ENCODE measurements at places on chromosomes 16 and 17.

DNA sequence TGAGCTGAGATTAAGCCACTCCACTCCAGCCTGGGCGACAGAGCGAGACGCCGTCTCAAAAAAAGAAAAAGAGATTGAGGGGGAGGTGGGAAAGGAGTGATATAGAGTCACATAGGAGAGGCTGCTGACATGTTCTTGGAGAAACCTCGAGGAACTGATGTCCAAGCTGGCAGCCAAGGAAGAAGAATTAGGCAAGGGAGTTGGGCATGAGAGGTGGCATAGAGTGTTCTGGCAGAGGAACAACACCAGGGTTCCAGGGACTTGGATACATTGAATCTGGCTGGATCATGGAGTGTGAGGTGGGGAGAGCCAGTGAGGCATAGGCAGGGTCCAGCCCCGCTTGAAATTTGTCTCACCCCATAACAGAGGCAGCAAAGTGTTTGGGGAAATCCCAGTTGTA, 10.7 kb downstream of the CDH3 start:
- no peak for DNase-seq

DNA sequence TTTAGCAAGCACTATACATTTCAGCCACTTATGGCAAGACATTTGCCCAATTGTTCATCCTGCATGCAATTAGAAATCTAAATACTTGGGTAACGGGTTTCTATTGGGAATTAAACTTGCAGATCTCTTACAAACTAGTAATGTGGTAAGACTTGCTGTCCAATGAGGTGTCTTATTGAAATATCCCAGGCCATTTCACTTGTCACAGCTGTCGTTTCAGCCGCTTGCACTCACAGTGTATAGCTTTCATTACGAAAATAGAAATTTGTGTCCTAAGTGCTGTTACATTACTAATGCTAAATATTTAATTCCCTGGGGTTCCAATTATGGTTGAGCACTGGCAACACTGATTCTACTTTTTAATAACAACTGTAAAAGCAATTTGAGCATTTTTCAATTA, 40.3 kb upstream of the IRX5 start:
- DNase-seq: no peak

DNA sequence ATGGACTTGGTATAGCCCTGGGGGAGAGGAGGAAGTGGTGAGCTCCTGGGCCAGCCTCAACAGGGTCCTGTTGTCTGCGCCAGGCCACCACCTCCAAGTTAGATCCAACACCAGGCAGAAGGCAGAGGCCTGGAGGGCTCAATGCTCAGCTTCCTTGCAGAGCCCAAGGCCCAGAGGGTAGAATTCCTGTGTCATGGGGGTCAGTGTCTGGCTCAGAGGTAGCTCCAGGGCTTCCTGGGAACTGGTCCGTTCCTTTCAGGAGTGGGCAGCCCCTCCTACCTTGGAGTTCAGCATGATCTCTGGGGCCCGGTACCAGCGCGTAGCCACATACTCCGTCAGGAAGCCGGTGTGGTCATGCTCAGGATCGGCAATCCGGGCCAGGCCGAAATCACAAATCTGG, 4.4 kb upstream of the GDPD3 start:
- DNase-seq: no peak

DNA sequence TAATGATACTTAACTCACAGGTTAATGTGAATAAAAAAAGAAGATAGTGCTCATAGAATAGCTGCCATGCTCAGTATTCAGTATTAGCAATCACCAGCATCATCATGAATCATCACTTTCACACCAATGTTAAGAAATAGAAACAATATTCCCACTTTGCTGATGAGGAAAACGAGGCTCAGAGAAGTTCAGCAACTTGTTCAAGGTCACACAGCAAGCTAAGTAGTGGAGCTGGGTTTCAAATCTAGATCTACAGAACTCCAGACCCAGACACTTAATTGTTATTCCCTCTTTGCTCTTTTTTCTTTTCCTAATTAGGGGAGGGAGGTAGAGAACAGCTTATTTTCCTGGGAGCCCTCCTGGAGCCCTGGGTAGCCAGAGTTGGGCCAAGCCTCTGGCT, 22.9 kb downstream of the CLEC19A start:
- no peak for DNase-seq

- no peak for DNase-seq
Observed at GRCh38 chr17:2033153-2033552, 3.2 kb downstream of the DPH1 start.

GRCh38 chr16:31134625-31135534, 647 bp downstream of the PRSS8 start:
- DNase-seq: peak; percentile 31

DNA sequence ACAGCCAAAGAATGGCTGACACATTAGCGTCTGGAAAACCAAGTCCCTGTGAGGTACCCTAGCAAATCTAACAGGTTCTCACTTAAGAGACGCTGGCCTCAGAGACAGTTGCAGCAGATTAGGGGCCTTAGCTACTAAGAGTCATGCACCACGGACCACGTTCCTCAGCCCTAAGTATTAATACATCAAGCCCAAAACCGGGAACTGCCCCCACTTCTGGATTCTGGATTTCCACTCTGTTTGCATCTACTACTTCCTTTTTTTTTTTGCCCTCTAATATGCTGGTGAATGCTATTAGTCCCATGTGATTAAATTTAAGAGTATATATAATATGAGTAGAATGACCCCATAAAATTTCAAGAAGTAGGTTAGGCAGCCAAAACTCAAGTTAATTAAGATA, 775 bp upstream of the TERB1 start:
- no peak for DNase-seq

GRCh38 chr16:10083301-10083700, 98.9 kb downstream of the GRIN2A start:
- DNase-seq: no peak

DNA sequence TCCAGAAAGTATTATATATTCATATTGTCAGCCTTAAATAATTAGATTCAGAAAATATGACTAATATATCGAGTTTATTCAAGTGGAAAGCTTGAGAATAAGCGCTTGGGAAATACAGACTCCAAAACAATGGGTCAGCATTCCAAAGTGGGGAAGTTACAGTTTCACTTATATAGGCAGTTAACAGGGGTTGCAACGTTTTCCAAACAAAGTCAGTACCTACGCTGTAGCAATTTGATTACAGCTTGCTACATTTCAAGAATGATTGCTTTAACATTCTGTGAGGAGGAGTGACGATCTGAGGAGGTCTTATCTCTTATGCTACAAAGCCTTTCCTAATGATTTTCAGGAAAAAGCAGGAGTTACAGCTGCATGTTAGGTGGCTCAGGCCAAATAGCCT, 34.2 kb upstream of the HS3ST3A1 start:
- peak; percentile 27 for DNase-seq

DNA sequence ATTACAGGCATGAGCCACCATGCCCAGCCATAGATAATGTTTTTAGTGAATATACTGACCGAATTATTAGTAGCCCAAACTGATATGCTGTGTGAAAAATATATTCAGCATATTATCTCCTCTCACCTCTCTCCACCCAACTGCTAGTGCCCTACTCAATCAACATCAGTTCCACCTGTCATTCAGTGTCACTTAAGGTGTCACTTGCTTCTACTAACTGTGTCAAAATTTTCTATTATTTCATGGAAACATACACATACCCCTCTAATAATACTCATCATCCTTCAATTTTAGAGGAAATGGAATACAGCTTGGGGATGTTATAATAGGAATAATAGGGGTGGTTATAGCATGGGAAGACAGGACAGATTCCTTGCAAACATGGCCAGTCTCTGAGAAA, 12.6 kb downstream of the EFCAB3 start:
- DNase-seq: no peak

- DNase-seq: no peak
Observed at GRCh38 chr17:28641579-28641978, 3.4 kb downstream of the BLTP2 start.

GRCh38 chr16:27118526-27118925, 51.8 kb downstream of the C16orf82 start:
- DNase-seq: no peak

GRCh38 chr16:89015271-89015859, 38.4 kb upstream of the CBFA2T3 start:
- DNase-seq: no peak

DNA sequence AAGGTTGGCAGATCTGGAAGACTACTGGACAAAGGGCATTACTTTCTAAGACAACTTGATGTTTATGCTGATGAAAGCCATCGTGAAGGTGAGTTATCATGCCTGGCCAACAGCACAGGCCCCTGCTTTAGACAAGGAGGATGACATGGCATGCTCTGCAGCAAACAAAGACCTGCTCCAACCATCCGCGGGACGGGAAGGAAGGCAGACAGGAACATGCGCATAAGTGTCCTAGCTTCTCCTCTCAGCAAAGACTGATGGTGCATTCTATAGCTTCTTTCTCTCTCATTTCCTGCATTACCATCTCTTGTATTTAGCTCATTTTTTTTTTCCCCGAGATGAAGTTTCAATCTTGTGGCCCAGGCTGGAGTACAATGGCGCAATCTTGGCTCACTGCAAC, 5.4 kb downstream of the NPLOC4 start:
- DNase-seq: no peak

GRCh38 chr17:67478401-67479041, 101.4 kb downstream of the PITPNC1 start:
- peak; percentile 16 for DNase-seq

GRCh38 chr16:62596125-62596524, 559.9 kb upstream of the CDH8 start:
- no peak for DNase-seq

GRCh38 chr17:29891131-29891530, 38.9 kb downstream of the SSH2 start:
- DNase-seq: no peak

DNA sequence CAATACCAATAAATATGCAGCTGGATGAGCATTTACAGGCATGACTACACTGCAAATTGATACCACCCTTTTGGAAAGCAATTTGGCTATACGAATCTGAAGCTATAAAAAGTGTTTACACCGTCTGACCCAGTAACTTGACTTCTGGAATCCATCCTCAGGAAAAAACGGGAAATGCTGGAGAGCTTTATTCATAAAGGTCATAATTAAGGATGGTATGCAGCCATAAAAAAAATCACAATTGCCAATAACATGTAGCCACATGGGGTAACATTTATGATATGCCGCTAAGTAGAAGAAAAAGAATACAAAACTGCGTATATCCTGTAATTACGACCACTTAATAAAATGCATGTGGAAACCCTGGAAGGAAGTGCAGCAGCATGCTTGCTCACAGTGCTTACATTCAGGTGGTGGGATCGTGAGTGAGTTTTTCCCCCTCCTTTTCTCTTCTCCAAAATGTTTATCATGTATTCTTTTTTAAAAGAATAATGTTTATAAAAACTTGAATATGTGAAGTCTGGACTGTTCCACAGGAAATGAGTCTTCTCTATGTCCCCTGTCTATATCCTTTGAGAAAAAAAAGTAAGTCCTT, 34.2 kb downstream of the COPRS start:
- no peak for DNase-seq

DNA sequence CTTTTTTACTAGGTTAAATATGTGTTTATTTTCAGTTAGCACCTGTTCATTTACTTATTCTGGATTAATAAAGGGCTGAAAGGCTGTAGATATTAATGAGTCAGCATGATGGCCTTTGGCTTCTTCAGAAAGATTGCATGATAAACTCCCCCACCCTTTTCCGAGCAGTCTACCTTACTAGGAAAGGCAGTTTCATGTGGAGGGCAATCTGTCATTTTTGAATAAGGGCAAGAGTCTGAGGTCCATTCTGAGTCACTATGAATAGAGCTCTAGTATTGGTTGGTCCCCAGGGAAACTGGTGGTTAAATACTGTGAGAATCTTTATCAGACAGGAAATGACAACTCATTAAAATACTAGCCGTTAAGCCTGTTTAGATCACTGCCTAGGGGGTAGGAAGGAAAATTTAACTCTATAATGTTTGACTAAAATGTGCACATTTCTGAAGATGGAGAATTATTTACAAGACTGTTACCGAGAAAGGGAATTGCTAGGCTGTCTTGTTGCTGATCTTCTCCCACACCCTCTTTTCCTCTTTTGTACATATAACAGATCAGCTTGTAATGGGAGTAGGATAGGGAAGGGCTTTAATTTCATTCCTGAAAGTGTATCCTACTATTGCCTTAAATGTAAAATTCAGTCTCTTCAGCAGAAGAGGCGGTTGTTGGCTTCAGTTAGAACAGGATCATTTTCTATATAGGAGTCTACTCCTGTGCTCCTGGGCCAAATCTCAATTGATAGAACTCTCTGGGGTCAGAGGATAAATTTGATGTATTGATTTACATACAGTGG, 63.3 kb downstream of the TUBD1 start:
- DNase-seq: peak; percentile 95

DNA sequence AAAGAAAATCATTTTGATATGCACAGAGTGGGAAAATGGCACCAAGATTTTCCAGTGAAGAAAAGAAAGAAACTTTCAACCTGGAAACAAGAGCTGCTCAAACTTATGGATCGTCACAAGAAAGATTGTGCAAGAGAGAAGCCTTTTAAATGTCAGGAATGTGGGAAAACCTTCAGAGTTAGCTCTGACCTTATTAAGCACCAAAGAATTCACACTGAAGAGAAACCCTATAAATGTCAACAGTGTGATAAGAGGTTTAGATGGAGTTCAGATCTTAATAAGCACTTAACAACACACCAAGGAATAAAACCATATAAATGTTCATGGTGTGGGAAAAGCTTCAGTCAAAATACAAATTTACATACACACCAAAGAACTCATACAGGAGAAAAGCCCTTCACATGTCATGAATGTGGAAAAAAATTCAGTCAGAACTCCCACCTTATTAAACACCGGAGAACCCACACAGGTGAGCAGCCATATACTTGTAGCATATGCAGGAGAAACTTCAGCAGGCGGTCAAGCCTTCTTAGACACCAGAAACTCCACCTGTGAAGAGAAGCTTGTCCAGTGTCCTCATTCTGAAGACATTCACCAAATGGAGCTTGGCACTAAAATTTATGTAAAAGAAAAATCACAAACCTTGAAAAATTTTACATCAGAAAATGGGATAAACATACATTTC, 12.2 kb downstream of the ZNF75A start:
- peak; percentile 8 for DNase-seq

DNA sequence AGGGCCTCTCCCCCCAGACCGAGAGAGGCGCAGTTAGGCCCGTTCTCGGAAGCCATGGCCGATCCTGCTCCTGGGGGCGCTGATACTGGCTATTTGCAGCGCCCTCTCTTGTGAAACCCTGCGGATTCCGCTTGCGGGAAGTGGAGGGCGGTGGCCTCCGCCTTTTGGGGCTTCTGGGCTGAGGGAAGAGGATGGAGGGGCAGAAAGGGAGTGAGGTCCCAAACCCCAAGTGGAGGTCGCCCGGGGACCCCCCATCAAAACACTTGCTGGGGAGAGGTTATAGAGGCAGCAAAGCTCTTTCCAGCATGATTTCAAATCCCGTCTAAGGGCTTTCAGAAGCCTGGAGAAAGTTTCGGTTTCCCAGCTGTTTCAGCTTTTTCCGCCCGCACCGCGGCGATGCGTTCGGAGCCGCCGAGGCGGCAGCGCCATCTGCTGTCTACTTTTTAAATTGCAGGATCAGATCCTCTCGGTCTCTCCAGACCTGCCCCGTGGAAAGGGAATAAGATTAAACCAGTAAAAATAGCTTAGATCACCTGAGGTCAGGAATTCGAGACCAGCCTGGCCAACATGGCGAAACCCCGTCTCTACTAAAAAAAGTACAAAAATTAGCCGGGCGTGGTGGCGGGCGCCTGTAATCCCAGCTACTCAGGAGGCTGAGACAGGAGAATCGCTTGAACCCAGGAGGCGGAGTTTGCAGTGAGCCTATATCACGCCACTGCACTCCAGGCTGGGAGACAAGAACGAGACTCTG, 15.8 kb downstream of the SNX20 start:
- peak; percentile 91 for DNase-seq

GRCh38 chr16:9047689-9048301, 43.6 kb upstream of the HAPSTR1 start:
- peak; percentile 99 for DNase-seq
